Naive thymus-derived CD8-positive, alpha-beta T cell (primary cell): ENCODE measurements at places on chromosomes 7 and 10. TPM values are rescaled to one million over a fixed set of nuclear protein-coding genes. Genes with fewer than 3 reads are reported as not detected.

GRCh38 chr10:59838085-59838789 is 68.1 kb downstream of the CCDC6 start:
- no peak for DNase-seq

DNA sequence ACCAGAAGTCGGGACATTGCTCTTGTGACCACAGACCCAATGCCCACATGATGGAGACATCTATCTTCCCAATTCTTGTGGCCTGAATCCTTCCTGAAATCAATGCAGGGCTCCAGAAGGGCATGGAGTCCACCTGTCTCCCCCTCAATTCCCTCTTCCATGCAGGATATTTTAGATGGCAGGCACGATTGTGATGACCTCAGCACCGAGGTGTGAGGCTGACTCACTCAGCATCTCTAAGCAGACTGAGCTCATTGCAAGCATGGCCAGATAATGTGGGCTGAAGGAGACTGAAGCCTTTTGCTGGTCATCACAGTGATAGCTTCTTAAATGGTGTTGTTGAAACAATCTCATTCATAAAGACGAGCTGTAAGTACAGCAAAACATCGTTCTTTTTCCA is 374.9 kb upstream of the PODXL start:
- DNase-seq: no peak

The UMAD1 gene
- total RNA-seq: 18.4 TPM

DNA sequence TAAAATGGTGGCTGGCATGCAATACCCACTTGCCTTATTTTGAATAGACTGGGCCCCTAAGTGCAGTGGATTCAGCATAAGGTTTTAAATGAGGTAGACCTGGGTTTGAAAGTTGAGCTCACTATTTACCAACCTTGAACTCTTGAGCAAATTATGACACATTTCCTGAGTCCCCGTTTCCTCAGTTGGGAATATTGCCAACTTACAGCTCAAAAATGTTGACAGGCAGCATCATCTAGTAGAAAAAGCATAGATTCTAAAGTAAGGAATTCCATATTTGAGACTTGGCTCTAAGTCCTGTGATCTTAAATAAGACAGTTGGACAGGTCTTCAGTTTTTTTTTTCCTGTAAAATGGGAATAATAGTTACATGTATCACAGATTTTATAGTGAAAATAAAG is 305.5 kb downstream of the ACTR3B start:
- no peak for DNase-seq

DNA sequence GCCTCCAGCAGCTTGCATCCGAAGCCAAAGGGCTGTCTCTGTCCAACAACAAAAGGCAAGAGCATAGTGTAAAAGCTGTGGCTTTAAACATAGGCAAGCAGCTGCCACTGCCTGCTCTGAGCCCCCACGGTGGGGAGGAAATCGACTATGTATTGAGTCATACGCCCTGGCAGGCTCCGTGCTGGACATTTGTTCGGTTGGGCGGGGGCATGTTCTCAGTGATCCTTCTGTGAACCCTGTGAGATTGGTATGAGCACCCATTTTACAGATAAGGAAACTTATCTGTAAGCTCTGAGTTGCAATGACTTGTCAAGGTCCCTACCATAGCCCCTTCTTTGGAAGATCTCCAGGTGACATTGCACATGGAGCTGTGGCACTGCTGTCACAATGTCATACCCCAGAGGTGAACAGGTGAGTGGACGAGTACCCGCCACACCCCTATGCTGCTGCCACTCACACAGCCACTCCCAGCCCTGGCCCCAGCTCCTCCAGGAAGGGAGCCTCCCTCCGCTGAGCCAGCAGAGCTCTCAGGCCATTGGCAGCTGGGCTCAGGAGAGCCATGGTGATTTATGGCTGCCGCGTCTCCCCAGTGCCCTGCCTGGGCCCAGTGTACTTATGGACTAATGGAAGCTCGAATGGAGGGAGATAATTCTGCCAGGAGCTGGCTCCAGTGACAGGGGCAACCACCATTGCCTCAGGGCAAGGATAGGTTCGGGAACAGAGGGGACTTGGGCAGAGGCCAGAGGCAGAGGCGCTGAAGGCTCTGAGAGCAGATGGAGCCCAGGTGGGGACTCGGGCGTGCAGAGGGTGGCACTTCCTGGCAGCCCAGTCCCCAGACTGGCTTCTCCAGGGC is 43.7 kb downstream of the UNC5B start:
- no peak for DNase-seq

- no peak for DNase-seq
Measured at GRCh38 chr7:102403563-102403962, 7.4 kb downstream of the PRKRIP1 start.

The CYCS gene
- total RNA-seq: 58.0 TPM
